Mesothelial cell of epicardium (in vitro differentiated cells): ENCODE measurements at places on chromosomes 1 and 21. TPM values are rescaled to one million over a fixed set of nuclear protein-coding genes. Genes with fewer than 3 reads are reported as not detected.

Gene PCP4
- 17.6 to 19.2 TPM (median 18.1 TPM) in 3 replicates for total RNA-seq

Gene C1orf94
- not detected in 3 replicates for total RNA-seq

- peaks cover 27% of the 10 kb centered on the region for H3K36me3 ChIP-seq
- DNase-seq = peak; percentile 30
- H3K27ac ChIP-seq = no peak overlapping the region
- no peak overlapping the region for H3K4me3 ChIP-seq
- no peaks in the 10 kb centered on the region for H3K4me1 ChIP-seq
These were observed 7.4 kb downstream of the POFUT2 start for GRCh38 chr21:45280178-45280821.

DNA sequence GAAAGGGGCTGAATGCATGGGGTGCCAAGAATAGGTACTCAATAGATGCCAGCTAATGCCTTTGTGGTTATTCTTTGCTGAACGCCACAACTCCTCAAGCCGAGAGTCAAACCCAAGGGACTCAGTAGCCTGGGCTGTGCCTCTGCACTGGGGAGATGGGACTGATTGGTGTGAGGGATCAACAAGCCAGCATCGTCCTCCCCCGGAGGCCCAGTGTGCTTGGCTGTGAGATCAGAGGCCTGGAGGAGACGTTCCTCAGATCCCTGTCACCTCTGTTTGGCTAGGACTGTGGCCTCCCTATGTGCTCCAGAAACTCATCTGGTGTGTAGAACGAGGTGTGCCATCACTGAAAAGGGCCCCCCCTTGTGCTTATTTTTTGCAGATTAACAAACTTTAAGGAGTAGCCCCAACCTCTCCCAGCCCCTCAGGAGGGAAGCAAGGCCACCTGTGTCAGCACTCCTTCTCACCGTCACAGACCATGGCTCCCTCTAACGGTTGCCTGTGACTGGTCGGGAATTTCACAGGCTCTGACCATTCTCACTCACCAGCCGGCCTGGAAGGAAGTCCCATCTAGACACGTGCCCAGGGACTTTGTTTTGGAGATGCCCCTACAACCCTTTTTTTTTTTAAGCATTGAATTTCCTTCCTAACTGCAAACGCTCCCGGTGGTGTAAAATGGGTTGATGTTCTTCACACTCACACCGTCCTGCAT lies 194.0 kb upstream of the VAMP3 start:
- peaks cover 2% of the 10 kb centered on the region for H3K4me1 ChIP-seq
- no peak overlapping the region for H3K4me3 ChIP-seq
- H3K27me3 ChIP-seq = peaks cover 7% of the 10 kb centered on the region
- H3K27ac ChIP-seq = no peak overlapping the region
- H3K36me3 ChIP-seq = no peaks in the 10 kb centered on the region
- no peak for DNase-seq
